D721Med (cell line): ENCODE measurements at places on chromosomes 4 and X.

GRCh38 chr4:119984996-119985395 lies 81.7 kb downstream of the MAD2L1 start:
- DNase-seq: no peak

GRCh38 chr4:66052426-66052825 lies 382.1 kb upstream of the EPHA5 start:
- no peak for DNase-seq

DNA sequence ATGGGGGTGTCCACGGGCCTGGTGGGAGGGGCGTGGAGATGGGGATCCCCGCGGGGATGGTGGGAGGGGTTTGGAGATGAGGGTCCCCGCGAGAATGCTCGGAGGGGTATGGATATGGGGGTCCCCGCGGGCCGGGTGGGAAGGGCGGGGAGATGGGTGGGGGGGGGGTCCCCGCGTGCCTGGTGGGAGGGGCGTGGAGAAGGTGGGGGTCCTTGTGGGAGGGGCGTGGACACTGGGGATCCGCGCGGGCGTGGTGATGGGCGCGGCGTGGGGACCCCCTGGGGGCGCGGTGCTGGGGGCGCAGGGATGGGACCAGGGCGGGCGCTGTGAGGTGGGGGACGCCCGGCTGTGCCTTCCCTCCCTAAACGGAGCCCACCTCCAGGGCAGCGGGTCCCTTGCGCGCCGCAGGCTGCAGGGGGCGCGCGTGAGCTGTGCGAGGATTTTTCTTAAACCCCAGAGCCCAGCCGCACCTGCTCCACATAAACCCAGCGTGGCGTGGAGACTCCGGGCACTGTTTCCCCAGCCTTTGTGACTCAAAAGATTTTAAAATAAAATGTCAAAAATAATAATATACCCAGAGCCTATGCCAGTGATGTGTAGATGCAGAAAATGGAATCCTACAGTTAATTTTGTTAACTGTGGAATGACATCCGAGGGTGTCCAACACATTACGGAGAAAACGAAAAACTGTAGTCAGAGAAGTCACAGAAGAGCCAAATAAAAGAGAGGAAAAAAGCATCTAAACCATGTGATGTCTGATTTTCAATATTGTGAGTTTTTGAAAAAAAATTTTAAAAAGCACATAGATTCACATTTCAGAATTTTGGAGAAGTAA lies 1.5 kb upstream of the ASMTL start:
- DNase-seq: no peak

DNA sequence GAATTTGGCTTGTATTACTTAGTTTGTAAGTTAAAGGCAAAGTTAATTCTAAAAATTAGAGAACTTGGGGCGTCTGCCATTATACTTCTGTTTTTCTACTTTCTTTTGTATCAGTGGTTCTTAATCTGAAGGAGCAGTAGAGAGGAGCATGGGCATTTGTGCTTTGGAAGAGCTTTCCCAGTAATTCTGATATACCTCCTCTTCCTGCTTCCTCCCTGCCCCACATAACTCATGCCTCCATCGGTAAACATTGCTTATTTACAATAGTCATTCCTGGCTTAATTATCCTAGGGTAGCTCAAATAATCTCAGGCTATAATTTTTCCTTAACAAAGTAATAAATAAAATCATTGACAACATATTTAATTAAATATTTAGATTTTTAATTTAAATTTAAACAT lies 37.1 kb upstream of the SPARCL1 start:
- DNase-seq: no peak
